Urinary bladder (tissue), 4 donors: ENCODE measurements at places on chromosomes 2 and 18. TPM values are rescaled to one million over a fixed set of nuclear protein-coding genes. Genes with fewer than 3 reads are reported as not detected.

GRCh38 chr2:200380833-200381542 is 74.5 kb downstream of the SPATS2L start:
- no peak for DNase-seq

DNA sequence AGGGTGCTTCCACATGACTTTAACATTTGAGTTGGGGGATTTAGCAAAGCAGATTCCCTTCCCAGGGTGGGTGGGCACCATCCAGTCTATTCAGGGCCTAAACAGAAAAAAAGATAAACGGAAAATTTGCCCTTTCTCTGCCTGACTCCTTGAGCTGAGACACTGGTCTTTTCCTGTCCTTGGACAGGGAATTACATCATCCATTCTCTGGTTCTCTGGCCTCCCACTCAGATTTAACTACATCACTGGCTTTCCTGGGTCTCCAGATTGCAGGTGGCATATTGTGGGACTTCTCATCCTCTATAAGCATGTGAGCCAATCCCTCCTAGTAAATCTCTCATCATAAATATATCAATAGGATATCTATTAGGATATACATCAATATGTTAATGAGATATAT is 25.8 kb downstream of the CAPN13 start:
- no peak for DNase-seq

KDSR gene
- total RNA-seq = 35.8 TPM

DNA sequence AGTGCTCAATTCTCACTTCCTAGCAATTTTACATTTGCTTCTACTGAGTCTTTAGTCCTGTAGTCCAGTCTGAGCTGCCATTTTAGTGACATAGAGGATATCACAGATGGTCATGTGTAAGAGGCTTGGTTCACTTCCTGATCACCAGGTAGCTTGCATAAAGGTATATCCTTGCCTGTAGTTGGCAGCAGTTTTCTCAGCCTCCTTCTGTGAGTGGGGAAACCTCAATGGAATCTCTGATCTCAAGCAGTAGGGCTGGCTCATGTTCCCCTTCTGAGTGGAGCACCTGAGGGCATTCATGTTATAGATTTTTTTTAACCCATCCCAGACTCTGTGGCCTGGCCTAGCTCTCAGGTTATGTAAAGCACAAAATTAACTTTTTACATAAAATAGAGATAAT is 278.4 kb downstream of the RDH14 start:
- DNase-seq = no peak

DNA sequence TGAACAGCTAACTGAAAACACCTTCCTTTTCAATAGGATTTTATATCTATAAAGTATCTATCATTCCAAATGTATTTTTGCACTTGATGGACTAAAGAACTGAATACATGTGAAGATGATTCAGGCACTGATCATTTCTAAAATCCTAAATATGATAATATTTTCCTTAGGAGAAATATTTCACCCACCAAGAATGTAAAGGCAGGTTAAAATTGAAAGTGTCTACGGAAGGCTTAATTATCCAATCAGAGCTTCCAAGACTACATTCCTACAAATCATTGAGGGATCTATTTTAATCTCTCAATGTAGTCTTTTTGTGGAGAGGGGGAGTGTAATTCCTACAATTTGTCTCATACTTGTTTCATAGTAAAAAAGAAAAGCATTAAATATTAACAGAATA is 3.6 kb downstream of the GALNT3 start:
- no peak for DNase-seq

GRCh38 chr2:152186262-152186661 is 10.7 kb upstream of the STAM2 start:
- DNase-seq = no peak

SCN2A gene
- 5.3 TPM for total RNA-seq

FER1L5 gene
- 0.58 TPM for total RNA-seq
